ENCODE measurements at places on chromosomes 6 and 20.

GRCh38 chr20:48850257-48850976 is 22.6 kb upstream of the PREX1 start:
- no peak for DNase-seq

DNA sequence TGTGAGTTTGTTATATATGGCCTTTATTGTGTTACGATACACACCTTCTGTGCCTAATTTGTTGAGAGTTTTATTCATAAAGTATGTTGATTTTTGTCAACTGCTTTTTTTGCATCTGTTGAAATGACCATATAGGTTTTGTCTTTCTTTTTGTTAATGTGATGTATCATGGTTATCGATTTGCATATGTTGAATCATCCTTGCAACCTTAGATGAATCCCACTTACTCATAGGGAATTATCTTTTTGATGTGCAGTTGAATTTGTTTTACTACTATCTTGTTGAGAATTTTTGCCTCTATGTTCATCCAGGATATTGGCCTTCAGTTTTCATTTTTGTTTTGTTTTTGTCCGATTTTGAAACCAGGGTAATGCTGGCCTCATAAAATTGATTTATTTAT is 45.7 kb upstream of the TPD52L1 start:
- DNase-seq = no peak

DNA sequence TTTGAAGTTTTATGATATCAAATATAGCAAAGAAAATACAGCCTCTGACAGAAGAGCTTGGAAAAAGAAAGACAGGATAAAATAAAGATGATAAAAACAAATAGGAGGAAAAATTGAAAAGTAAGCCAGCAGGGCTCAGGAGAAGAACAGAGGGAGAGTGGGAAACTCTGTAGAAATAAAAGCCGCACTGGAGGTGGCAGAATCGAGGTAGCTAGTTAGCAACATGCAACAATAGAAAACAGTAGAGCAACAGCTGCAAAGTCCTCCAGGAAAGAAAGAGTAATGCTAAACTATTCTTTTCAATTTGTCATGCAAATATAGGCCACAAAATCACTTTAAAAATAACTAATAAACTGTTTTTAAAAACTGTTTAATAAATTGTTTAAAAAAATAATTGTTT is 28.8 kb downstream of the HBS1L start:
- DNase-seq = no peak

- no peak for DNase-seq
Measured at GRCh38 chr20:62051144-62051543, 14.5 kb downstream of the TAF4 start.

Measured in B cell (primary cell).